CD4-positive, alpha-beta T cell treated with Interleukin-15 for 4 hours (primary cell): ENCODE measurements at places on chromosomes 11 and 22.

GRCh38 chr22:45994491-45995404, 17.8 kb upstream of the WNT7B start:
- DNase-seq: peak; percentile 79

GRCh38 chr11:1087961-1088926, 13.6 kb downstream of the MUC2 start:
- DNase-seq: no peak

- DNase-seq: peak; percentile 84
Measured at GRCh38 chr22:41857155-41857859, 24.4 kb downstream of the SREBF2 start.

- DNase-seq: no peak
Measured at GRCh38 chr11:110125632-110126031, 32.4 kb downstream of the ZC3H12C start.

DNA sequence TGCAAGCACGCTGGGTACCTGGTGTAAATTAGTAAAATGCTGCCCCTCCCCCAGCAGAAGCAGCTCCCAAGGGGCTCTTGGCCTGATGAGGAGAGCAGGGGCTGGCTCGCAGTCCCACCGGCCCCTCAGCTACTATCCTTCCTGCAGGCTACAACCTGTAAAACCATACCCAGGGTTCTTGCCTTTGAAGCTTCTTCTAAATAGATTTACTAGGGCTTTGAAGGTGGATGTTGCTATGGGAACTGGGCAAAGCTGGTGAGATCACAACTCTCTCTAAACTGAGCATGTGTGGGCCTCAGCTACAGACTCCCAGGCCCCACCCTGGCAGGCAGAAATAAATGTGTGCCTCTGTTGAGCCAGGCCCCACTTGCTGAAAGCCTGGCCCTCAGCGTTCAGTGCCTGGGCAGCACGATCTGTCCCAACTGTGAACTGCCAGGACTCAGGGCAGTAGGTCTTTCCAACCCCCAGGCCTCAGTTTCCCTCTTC, 18.5 kb downstream of the CD5 start:
- DNase-seq: peak; percentile 78

GRCh38 chr22:41862530-41863266, 29.8 kb downstream of the SREBF2 start:
- DNase-seq: no peak

DNA sequence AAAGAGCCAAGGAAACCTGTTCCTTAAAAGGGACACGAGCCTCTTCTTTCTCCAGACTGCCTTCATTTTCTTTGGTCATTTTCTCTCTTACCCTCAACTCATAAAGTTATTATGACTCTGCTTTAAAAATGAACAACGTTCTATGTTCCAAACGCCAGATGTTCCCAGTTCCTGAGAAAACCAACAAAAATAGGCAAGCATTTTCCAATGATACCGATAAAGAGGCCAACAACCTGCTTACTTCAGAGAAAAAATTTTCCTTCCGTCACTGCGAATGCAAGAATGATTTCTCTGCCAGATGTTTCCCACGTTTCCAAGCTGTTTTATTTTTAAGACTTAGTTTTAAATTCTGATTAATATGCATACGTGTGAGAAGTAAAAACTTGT, 315 bp upstream of the TRPC6 start:
- no peak for DNase-seq

DNA sequence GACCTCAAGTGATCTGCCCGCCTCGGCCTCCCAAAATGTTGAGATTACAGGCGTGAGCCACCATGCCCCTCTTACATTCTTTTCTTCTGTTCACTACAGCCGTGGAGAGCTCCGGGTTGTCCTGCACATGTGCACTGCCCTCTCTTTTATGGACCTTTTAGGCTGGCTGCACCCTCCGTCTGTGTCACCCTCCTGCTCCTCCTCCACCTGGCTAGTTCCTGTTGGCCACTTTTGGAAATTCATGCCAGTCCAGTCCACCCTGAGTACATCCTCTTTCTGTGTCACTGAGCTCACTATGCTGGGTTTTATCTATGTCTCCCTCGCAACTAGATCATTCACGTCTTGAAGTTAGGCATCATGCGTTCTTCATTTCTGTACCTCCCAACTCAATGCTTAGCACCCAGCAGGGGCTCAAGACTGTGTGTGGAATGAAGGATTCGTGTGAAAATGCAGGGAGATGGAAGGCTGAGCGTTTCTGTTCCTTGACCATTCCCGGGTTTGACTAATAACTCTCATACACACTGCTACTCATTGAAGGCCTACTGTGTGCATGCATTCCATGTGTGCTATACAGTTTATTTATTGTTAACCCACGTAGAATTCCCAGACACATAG, 60.6 kb downstream of the PTPRJ start:
- no peak for DNase-seq

DNA sequence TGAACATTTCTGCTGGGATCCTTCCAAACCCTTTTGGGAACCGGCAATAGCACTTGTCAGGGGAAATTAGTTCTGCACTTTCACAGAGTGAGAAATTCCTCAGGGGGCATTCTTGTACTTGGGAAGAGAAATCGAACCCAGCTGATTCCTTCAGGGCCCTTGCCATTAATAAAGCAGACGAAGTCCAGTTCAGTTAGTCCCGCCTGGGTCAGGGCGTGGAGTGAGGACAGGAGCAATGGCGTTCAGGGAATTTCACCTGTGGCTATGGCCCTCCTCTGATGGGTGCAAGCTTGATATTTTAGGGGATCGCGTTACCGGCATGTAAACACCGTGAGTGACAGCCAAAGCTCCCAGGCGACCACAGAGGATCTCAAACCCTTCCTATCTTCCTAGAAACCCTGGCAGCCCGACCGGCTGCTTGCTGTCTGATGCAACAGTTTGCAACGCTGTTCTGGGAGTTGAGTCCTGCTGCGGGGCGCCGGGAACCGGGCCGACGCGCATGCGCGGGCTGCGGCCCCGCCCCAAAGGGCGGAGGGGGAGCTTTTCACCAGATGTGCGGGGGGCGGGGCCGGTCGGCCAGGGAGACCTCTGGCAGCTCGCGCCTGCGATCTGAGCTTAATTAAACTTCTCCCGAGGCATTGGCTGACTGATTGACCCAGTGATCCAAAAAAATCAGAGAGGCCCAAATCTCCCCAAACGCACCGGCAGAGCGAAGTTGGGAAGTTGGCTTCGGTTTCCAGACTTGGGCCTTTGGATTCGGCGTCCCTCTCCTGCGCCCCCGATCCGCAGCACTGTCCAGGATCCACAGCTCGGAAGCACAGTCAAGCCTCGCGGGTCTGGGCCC, 34.3 kb upstream of the CREB3L1 start:
- DNase-seq: peak; percentile 83

DNA sequence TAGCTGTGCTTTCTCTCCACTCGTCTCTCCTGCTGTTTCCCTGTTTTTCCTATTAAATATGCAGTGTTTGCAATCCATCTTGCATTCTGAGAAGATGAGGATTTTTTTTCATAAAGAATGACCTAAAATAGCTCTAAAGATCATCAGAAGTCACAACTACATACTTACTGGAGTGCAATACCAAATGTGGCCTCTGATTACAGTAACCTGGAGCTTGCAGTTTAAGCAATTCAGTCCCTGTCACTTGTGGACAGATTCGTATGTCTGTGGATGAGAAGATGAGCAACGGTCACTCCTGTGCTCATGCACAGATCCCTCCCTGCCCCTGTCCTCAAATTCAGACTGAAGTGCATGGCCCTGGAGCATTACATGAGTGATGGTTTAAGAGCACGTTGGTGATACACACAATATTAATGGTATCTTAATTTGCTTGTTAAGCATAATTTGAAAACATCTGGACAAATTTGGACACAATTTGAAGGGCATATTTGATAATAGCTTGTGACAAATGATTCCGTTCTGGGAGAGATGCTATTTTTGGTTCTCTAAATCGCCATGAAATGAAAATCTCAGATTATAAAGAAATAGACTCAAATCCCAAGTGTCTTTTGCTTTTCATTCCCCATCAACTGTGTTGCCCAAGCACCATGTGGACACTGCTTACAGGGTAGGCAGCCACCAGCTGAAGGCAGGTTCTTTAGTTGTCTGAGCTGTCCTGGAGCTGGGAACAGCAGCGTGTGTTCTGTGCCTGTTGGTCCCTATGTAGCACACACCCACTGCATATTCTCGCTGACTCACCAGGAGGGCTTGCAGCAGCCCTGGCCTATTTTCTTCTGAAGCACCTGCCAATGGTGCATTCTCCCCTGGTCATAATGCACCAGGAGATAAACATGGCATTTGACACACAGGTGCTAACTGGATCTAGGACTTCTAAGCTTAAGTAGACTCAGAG, 32.6 kb upstream of the PRAME start:
- no peak for DNase-seq
